Astrocyte of the cerebellum (primary cell): ENCODE measurements at places on chromosomes 2 and 18.

GRCh38 chr2:8584174-8585066 is 97.4 kb upstream of the ID2 start:
- DNase-seq: no peak

- DNase-seq: no peak
These were observed 266.8 kb upstream of the RAB6C start for GRCh38 chr2:129712676-129712985.

- no peak for DNase-seq
These were observed 775 bp downstream of the WDR12 start for GRCh38 chr2:202910698-202911097.

DNA sequence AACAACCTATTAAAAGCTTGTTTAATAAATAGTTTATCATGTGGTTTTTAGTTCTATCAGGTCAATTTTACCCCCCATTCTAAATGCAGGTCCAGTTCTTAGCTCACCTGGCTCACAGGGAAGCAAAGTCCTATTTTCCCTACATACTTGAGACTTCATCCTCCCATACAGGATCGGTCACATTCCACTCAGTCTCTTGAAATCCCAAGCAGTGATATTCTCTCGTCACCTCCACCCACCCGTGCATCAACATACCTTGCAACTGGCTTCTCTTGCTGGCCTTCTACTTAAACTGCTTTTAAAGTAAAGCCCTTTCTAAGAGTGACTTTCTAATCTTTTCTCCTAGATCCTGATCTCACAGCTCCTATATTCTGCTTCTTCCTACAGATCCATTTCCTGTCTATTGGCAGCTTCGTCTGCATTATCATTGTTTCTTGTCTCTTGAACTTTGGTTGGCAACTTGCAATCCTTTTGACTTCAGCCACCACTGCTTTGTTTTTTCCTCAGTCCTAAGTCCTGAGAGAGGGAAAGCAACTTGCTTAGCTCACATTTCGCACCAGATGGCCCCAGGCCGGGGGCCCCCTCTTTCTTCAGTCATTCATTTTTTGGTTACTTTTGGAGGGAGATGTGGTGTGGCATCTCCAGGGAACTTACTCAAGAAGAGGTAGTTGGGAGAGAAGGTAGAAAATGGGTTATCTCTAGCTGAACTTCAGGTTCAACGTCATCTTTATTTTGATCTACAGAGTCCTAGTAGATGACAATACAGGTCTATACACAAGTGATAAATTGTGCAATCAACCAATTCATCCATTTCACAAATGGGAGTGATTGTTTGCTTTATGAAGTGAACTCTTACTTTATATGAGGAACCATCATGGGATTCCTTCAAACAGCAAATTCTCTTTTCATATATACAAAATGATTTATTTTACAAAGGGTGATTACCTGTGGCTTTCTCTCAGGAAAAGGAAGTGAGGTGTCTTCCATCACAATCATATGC is 23.9 kb upstream of the NCOA1 start:
- DNase-seq: no peak

DNA sequence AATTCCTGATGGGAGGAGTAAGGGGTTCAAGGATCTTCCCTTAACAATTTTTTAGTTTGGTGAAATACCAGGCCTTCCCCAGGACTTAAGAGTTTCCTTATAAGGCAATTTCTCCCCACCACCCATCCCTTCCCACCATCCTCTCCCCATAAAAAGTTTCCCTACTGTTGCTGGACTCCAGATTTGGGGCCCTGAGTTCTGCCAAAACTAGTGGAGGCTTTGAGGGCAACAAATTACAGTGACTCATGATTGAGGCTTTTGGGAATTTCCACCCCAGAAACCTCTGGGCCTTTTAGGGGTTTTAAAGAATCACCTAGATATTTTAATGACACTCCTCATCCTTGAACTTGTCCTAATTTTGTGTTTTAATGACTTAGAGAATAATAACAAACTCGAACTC is 14.3 kb upstream of the EN1 start:
- DNase-seq: no peak

DNA sequence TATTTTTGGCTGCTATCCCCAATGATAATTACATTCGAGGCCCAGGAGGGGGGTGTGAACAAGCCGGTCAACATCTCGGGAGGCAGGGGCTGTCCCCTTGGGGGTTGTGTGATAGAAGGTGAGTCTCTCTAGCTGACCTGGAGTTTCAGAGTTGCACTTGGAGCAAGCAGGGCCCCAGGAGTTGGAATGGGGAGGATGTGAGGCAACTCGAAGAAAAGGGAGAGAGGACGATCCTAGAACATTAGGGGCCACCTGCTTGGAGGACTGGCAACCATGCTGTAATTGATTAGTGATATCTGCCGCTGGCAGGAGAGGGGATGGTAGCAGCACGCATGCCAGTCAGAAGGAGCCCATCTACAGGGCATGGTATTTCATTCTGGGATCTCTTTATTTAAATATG is 122.6 kb downstream of the CTIF start:
- no peak for DNase-seq

GRCh38 chr2:203681978-203682377 is 24.5 kb upstream of the CD28 start:
- DNase-seq: no peak
